ENCODE measurements at places on chromosomes 2 and 18.

DNA sequence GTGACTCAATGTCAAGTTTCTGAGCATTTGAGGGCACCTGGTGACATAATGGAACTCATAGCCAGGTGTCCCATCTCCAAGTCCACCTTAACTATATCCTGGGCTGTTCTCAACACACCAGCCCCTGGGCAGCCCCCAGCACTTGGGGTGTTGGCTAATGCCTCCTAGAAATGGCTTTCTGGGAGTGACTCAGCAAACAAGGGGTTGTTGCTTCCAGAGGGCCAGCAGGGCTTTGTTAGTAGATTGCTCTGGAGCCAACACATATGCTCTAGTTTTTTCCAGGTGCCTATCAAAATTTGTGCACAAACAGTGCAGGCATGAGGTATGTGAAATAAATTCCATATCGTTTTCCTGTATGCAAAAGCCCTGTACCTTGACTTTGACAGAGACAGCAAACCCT, 448.4 kb downstream of the SLC4A3 start:
- DNase-seq: no peak

GRCh38 chr2:151344906-151345305, 12.5 kb upstream of the TNFAIP6 start:
- DNase-seq: no peak

DNA sequence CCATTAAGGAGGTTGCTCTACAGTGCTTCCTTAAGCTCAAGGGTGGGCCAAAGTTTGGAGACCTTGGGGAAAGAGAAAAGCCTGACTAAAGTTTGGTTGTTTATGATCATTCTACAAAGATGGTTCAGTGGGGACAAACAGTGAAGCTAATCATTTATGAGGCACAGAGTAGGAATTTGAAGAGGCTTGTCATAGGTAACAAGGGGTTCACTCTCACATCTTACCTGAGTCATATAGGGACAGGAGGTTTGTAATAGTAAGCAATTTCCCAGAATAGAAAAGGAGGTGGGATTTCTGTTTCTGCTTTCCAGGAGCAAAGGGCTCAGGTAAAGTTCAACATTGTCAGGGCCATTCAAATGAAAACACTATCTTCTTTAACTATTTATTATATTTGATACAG, 787.9 kb downstream of the CPS1 start:
- DNase-seq: no peak

- DNase-seq: no peak
Observed at GRCh38 chr2:80014637-80015036, 289.9 kb downstream of the LRRTM1 start.

DNA sequence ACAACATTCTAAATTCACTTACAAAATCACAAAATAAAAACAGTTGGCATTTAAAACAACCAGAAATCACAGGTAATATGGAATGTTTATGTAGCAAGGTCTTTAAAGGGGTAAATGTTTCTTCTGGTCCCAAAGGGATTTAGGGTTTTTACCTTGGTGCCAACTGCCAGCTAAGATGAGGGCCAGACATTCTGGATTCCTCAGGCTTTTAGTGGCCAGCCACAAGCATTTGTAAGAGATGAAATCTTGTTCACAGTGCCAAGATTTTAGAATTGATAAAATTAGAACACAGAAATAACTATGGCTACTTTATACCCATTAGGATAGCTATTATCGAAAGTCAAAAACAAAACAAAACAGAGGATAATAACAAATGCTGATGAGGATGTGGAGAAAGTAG, 60.4 kb upstream of the CDKL4 start:
- DNase-seq: no peak

- DNase-seq: no peak
Observed at GRCh38 chr2:10221976-10222870, 80.5 kb upstream of the HPCAL1 start.

- DNase-seq: no peak
Observed at GRCh38 chr2:86235196-86235980, 36.1 kb downstream of the MRPL35 start.

Data from activated CD4-positive, alpha-beta T cell treated with anti-CD3 and anti-CD28 coated beads, Interleukin-2, Interleukin-4, amounts not matched to agents 100 ng/mL and 50 ng/mL, durations not matched to agents 16 hours and 8 hours (primary cell).